SK-N-MC (cell line): ENCODE measurements at places on chromosomes 1 and 21.

DNA sequence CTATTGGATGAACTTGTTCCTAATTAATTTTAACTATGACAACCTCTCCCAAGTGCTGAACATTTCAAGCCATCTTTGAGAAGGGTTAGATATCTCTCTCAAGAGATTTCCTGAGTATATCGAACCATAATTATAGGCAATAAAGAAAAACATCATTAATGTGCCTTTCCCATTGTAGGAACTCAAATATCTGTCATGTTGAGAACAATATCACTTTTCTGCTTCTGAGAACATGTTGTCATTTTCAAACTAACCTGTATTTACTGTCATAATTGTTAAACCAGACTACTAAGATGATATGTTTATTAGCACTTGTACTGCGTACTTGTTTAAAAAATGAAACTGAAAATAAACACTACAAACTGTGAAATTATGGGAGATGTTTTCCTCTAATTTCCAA, 4.3 kb downstream of the EPS15 start:
- DNase-seq: no peak

- no peak for DNase-seq
Observed at GRCh38 chr1:161066694-161067093, 3.0 kb downstream of the ARHGAP30 start.

DNA sequence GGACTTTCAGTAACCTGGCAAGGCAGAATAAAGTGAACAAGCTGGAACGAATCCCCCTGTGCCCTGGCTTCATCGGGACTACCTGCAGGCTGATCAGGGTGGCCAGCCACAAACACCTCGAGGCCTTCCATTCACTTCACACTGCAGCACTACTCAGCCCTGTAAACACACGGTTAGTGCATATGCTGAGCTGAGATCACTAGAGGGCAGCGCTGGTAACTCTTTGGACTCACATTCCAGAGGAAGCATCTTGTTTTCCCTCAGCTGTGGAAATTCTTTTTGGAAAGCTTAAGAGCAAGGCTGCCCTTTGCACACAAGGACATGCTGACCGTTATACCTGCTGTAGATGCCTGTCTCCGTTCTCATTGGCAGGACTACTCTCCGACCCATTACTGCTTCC, 32.1 kb downstream of the PCSK9 start:
- DNase-seq: peak; percentile 3

GRCh38 chr1:1065265-1065939, 8.7 kb downstream of the RNF223 start:
- no peak for DNase-seq

GRCh38 chr1:159204161-159205141, at the start of gene ACKR1:
TSS of gene ACKR1 (plus strand) at chr1:159204875. CDS start at chr1:159204960, 85 bp downstream.
- DNase-seq: no peak

- no peak for DNase-seq
Observed at GRCh38 chr1:30145723-30146303, 577.6 kb downstream of the MATN1 start.

DNA sequence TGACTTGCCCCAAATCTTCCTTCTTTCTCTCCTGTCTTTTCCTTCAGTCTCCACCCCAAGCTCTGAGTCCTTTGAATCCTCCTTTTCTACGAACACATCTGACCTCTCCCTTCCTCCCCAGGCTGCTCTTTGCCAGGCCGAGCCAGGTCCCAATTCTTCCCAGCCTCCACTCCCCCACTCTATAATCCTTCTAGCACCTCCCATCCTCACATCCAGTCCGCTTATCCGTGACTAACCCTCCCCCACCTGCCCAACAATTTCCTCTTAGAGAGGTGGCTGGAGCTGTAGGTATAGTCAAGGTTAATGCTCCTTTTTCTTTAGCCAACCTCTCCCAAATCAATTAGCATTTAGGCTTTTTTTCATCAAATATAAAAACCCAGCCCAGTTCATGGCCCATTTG, 9.5 kb upstream of the HPDL start:
- no peak for DNase-seq

- no peak for DNase-seq
Observed at GRCh38 chr1:243291292-243291691, 35.5 kb downstream of the SDCCAG8 start.

GRCh38 chr21:39125752-39126485, 57.3 kb downstream of the PSMG1 start:
- DNase-seq: no peak

DNA sequence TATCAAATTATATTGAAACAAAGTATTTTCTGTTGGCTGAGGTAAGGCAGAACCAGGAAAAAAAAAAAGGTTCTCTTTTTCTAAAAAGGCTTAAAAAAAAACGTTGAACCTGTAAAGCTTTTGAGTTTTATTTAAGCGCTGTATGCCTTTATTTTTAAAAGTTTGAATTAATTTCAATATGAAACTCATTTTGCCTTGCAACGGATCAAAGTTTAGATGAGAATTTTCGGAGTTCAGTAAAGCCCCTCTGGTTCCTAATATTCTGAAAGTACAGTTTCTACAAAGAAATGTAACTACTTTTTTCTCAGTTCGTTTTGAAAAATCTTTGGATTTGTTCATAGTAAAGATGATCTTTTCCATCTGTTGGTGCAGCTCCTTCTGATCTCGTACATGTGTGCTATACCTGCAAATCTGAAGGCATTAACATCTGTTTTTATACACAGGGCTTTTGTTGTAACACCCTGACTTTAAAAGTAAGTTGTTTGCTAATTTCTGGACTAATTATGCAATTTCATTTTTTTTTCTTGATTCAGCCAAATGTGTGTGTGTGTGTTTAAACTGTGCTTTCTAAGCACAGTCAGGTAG, 1.7 kb downstream of the ZBTB18 start:
- no peak for DNase-seq

DNA sequence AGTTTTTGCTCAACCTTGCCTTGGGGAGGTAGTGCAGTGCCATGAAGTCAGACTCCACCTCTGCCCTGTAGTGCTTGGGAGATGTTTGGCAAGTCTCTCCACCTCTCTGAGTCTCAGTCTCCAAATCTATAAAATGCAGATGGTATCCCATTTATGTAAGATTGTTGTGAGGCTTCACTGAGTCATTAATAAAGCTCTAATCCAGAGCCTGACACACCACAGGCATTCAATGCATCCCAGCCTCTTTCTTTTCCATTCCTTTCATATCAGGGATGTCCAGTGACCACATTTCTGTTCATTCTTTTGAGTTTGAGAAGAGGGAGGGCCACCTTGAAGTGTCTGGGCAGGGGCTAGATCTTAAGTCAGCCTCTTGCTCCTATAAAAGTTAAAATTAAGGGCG, 37.6 kb upstream of the LMO4 start:
- DNase-seq: no peak

- no peak for DNase-seq
Observed at GRCh38 chr1:112762541-112763500, 47.7 kb upstream of the PPM1J start.

DNA sequence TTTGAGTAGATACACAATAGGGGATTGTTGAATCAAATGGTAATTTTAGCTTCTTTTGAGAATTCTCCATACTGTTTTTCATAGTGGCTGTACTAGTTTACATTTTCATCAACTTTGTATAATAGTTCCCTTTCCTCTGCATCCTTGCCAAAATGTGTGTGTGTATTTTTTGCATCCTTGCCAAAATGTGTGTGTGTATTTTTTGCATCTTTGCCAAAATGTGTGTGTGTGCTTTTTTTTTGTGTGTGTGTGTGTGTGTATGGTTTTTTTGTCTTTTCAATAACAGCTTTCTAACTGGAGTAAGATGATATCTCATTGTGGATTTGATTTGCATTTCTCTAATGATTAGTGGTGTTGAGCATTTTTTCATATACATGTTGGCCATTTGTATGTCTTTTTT, 105.4 kb downstream of the ATP6V1G3 start:
- DNase-seq: no peak

- DNase-seq: no peak
Observed at GRCh38 chr1:159532922-159533321, 2.9 kb downstream of the OR10J5 start.

- no peak for DNase-seq
Observed at GRCh38 chr21:36321325-36322082, 1.5 kb downstream of the MORC3 start.

- no peak for DNase-seq
Observed at GRCh38 chr21:30695956-30696355, 22.6 kb downstream of the KRTAP21-3 start.

- no peak for DNase-seq
Observed at GRCh38 chr21:35002879-35003722, 46.0 kb downstream of the RUNX1 start.

DNA sequence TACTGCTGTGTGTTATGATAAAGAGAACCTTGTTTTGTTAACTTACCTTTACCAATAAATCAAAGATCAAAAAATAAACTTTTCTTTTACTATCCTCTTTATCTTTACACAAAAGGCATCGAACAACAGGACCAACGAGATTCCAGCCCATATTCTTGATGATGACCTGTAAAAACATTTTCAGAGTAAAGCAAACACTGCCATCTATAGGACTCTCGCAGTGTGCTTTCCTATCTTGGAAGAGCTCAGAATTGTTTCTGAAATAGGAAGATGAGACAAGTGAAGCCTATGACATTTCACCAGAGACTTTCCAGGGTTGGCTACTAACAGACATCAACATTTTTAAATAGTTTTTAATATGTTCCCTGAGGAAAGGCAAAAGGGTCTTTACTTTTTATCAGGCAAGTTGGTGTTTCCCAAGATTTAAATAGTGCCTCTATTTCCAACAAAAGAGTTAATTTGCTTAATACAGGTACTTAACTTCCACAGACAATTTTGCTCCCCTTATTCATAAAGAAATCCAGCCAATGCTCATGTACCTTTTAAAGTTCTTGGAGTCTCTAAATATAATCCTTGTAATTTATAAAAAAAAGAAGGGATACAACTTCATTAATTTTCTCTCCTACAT, 7.3 kb downstream of the GLMN start:
- peak; percentile 22 for DNase-seq

DNA sequence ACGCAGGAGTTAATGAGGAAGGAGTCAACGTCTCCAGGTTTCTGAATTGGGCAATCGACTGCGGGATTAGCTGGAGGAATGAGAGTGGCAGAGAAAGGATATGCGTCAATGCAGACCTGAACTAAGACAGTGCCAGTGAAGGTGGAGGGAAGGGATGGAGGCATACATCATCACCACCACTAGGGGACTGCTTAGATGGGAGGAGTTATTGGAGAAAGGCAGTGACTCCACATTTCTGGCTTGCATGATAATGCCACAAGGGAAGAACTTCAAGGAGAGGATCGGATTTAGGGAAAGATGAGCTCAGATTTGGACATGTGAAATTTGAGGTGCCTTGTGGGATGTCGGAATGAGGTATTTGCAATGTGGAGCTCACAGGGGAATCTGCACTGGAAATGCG, 17.5 kb downstream of the VASH2 start:
- no peak for DNase-seq

- DNase-seq: no peak
Observed at GRCh38 chr1:62346886-62347285, 27.7 kb upstream of the KANK4 start.

DNA sequence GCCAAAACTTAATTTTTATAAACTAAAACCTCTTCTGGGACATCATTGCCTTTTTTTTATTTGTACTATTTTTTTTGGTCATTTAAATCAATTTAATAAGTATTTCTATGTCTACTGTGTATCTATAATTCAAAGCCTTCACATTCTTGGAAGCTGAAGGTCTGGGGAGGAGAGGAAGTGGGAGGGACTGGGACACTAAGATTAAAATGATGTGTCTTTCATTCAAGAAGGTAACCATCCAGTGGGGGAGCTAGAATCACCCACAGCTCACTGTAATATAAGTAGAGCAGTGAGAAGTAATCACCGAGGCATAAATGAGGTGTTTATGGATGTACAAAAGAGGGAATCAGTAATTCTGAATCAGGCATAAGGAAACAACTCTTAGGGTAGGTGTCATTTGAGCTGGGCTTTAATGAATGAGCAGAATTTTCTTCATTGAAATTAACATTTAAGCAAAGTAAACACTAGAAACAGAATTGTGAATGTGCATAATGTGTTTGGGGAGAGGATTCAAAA, 52.8 kb downstream of the PTGER3 start:
- no peak for DNase-seq

- no peak for DNase-seq
Observed at GRCh38 chr1:168608796-168609715, 32.7 kb downstream of the XCL1 start.

GRCh38 chr1:100643471-100644196, 75.9 kb upstream of the VCAM1 start:
- DNase-seq: no peak

- no peak for DNase-seq
Observed at GRCh38 chr1:68459796-68460195, 10.0 kb upstream of the RPE65 start.

- DNase-seq: no peak
Observed at GRCh38 chr1:64980745-64981600, 14.6 kb upstream of the JAK1 start.

GRCh38 chr1:184739796-184740195, 14.9 kb downstream of the EDEM3 start:
- DNase-seq: no peak

GRCh38 chr1:43300378-43301094, at the start of gene TIE1:
TSS of gene TIE1 (plus strand) at chr1:43300982. CDS start at chr1:43301072, 90 bp downstream.
- DNase-seq: no peak

DNA sequence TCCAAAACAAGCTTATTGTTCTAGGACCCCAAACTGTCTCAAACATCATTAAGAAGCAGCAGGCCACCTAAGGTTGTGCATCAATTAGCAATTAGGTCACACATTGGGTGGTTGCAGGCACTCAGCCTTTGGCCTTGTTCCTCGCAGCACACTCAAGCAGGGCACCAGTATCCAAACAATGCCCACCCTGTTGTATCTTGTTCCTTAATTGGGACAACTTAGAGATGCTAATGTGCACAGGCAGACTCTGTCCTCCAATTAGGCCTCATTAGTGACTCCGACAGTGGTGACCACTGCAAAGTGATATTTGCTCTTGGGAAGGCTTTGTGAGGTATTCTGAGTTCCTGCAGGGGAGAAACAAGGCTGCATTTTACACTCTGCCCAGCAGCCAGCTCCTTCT, 515.1 kb upstream of the PTBP2 start:
- no peak for DNase-seq

- DNase-seq: no peak
Observed at GRCh38 chr1:68231627-68232288, 565 bp downstream of the WLS start.

GRCh38 chr21:35044128-35044527, 5.0 kb downstream of the RUNX1 start:
- DNase-seq: no peak
